Uterus (tissue), 4 donors: ENCODE measurements at places on chromosomes 1 and 21. TPM values are rescaled to one million over a fixed set of nuclear protein-coding genes. Genes with fewer than 3 reads are reported as not detected.

Gene OBSCN
- 38.1 TPM for total RNA-seq

Gene SYT2
- not detected for total RNA-seq

Gene HSPB7
- total RNA-seq = 22.4 TPM

Gene LPAR3
- 13.5 TPM for total RNA-seq

Gene PRAMEF15
- total RNA-seq = not detected

Gene OLFML3
- total RNA-seq = 98.8 TPM
